Stimulated activated CD4-positive, alpha-beta T cell treated with anti-CD3 and anti-CD28 coated beads, Interleukin-15, amount 100 ng/mL, for 1 hour (primary cell): ENCODE measurements at places on chromosomes 2 and 18.

- DNase-seq = no peak
Observed at GRCh38 chr2:177282787-177283572, 18.5 kb upstream of the NFE2L2 start.

DNA sequence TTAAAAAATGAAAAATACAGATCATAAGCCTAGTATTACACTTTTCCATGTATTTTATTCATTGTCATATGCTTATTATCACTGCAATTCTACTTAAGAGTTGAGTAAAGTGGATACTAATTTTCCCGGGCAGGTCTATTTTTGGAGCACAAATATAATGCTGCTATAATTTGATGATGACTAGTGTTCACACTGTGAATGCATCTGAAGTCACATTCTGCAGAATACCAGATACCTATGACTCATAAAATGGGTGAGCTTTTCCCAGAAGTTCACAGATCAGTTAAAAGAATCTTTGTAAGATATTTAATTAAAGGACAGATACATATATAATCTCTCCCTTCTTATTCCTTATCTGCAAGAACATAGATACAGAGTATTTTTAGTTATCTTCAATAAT, 79.8 kb upstream of the MC4R start:
- no peak for DNase-seq

- DNase-seq = no peak
Observed at GRCh38 chr2:172615727-172616261, 59.9 kb downstream of the PDK1 start.

DNA sequence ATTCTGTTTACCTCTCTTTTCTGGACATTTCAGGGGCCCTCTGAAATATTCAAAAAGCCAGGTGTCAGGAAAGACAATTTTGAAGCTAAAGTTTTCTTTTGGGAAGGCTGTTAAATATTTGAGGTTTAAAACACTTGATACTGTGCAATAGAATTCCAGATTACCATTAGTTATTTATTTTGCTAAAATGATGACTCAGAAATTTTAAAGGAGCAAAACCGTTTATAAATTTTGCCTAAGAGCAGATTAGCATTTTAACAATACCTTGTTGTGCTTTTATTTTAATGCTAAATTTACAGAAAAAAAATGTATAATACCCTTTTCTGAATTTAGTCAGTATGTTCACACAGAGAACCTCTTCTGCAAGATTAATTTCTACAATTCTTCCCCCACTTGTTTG, 1159.9 kb downstream of the DSC3 start:
- no peak for DNase-seq

- DNase-seq = no peak
Observed at GRCh38 chr2:7057865-7058400, 140.7 kb downstream of the RNF144A start.
